Kidney tubule cell (primary cell): ENCODE measurements at places on chromosomes 1 and 21.

- peak; percentile 8 for DNase-seq
Observed at GRCh38 chr1:223183268-223183862, 40.3 kb upstream of the TLR5 start.

- DNase-seq: peak; percentile 46
Observed at GRCh38 chr1:60255565-60255964, 182.0 kb upstream of the C1orf87 start.

DNA sequence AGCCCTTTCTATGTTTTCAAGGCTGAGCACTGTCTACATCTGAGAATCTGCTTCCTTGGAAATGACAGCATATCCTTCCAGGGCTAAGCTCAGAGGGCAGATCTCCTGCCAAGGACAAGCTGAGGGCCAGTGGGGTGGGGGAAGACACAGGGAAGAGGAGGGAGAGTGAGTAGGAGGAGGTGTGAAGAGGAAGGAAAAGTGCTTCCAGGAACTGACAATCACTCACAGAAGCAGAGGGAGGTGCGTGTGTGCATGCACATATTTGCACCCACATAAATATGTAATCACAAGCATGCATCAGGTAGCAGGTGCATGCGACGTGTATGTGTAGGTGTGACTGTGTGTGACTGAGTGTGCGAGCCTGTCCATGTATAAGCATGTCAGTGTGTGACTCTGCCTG is 43.7 kb upstream of the SCMH1 start:
- DNase-seq: no peak

GRCh38 chr1:234624724-234625117 is 14.7 kb upstream of the IRF2BP2 start:
- DNase-seq: no peak

DNA sequence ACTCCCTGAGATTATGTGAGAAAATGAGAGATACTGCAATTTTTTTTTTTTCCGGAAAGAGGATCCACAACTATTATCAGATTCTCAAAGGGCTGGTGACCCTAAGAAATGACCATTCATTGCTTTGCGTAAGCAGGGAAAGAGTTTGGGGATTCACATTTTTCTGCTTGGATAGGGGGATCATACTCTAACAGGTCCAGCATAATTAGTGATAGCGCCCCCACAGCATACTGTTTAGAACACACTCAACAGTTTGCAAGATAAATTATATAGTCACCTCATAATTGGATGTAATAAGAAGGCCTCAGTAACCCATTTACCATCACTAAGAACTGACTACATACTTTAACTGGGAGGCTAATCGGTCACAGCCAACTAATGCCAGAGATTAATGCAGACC is 1.9 kb downstream of the CCT3 start:
- DNase-seq: no peak

GRCh38 chr21:36079010-36079649 is 9.3 kb downstream of the CBR1 start:
- peak; percentile 48 for DNase-seq

DNA sequence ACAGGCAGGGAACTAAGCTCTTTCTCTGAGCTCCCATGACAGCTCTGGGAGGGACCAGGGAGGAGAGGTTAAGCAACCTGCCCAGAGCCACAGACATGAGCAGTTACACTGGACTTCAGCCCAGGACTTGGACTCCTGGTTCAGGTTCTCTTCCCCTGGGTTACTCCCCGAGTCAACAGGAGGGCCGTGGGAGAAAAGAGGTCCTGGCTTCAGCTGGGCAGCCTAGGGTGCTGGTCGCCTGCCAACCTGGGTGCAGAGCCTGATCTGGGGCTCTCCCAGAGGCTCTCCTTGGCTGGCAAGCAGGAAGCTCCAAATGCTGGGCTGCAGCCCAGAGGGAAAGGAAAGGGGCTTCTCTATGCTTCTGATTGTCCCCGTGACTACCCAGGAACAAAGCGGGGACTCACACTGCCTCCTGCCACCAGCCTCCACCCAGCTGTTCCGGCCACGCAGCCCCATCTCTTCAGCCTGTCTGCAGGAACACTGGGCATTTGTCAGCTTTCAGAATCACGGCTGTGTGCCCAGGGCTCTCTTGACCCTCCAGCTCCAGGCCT is 141.8 kb downstream of the HIVEP3 start:
- no peak for DNase-seq

DNA sequence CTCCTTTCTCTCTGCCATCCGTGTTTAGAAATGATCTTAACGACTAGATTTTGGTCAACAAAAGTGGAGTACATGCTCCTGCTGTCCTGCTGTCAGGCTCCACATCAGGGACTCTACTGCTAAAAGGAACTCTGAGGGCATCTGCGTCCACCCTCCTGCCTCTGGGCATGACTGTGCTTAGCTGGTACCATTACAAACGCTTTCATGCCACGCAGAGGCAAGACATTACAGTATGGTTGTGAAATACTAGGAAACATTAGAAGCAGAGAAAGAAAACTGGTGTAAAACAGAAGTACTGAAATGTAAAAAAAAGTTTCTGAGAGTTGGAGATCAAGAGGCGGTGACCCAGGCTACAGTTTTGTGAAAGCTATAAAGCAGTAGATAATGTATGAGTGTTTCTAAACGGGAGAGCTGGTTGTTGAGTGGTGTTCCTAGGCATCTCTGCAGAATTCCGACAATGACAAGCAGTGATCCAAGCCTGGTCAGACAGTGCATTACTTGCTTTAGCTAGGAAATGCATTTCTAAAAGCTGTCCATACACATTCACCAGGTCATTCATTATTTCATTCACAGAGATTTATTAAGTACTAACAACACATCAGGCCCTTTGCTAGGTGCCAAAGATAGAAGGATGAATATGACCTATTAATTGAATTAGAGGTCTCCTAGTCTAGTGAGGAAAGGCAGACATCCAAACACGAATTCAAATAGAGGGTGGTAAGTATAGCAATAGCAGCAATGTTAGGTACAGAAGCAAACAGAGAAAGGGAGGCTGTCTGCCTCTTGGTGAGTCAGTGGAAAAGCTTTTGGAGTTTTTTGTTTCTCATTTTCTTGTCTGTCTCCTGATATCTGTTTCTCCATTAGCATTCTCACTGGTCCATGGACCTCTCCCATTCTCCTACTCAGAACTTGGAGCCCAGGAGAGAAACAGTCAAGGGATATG is 401.9 kb downstream of the LMO4 start:
- DNase-seq: peak; percentile 31

GRCh38 chr1:154191990-154192461 is at the start of gene TPM3:
TSS of gene TPM3 (minus strand) at chr1:154192100. CDS start at chr1:154192018, 82 bp downstream.
- no peak for DNase-seq
